ENCODE measurements at places on chromosomes 5 and 9.
A peak's percentile ranks its signal among the peaks of the same experiment; 100 is the strongest.

- no peak for DNase-seq
These were observed 16.0 kb downstream of the AQP3 start for GRCh38 chr9:33431420-33431819.

DNA sequence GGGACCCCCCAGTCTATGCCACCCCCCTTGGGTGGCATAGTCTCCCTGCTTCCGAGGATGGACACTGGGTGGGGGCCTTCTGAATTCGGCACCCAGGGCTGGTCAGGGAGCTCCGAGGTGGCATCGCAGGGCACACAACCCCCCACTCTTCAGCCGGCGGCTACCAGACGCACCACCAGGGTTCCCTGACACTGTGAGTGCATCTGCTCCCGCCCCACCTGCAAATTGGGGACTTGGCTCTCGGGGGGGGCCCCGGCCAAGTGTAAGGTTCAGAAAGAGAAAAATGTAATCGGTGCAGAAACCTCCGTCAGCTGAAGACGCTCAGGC is 12.7 kb upstream of the QSOX2 start:
- DNase-seq, result no peak

DNA sequence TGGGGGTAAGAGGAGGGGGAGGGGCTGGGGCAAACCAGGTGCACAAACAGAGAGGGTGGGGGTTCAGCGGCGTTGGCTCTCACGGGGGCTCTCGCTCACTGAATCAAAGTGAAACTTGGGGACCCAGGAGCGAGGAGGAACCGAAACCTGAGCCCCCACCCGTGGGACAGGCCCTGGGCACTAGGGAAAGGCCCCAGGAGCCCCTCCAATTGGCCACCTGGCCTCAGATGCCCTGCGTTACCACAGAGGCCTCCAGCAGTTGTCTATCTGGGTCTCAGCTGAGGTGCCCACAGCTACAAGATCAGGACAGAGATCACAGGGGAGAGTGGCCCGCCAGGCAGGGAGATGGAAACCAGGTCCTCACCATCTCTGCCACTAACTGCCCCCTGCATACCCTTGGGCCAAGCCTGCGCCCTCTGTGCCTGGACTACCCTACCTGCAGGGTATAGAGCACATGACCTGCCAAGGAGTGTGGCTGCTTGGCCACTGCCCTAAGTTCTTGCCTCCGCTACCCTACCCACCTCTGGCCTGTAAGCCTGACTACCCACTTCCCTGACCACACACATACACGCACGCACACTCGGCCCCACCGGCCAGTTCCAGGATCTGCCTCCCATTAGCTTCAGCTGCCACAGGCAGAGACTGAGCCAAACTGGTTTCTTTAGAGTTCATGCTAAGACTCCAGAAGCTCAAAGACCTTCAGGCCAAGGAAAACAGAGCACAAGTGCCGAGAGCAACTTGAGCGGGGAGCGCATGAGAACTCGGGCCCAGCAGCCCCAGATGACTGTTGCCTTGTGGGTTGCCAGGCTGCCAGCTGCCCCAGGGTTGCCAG is 39.9 kb downstream of the PAX5 start:
- no peak for DNase-seq

- DNase-seq, result no peak
These were observed 100.1 kb downstream of the PSAT1 start for GRCh38 chr9:78397045-78397444.

- no peak for DNase-seq
These were observed 51.2 kb downstream of the MAPKAP1 start for GRCh38 chr9:125655691-125656410.

GRCh38 chr5:155700333-155700732 is 626.6 kb upstream of the SGCD start:
- no peak for DNase-seq

- peak; percentile 92 for DNase-seq
These were observed 206.8 kb upstream of the ITGA1 start for GRCh38 chr5:52580921-52581320.

DNA sequence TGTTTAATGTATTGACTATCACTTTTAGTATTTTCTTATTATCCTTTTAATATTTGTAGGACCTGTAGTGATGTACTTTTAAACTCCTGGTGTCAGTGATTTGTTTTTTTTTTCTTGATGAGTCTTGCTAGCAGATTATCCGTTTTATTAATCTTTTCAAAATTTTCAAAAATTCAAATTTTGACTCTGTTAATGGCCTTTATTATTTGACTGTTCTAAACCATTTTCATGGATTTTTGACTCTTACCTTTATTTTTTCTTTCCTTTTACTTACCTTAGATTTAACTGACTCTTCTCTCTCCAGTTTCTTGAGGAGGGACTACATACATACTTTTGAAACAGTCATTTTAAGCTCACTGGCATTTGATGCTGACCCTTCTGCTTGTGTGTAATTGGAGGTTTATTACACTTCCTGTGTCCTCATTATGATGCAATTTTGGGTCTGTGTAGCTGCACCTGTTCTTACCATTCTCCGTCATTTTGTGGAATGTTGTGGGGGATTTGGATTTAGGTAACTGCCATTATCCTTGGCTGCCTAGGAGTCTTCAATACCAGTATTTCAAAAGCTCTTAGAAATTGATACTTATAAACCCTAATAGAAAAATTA is 32.0 kb upstream of the EXOC3 start:
- DNase-seq, result no peak

DNA sequence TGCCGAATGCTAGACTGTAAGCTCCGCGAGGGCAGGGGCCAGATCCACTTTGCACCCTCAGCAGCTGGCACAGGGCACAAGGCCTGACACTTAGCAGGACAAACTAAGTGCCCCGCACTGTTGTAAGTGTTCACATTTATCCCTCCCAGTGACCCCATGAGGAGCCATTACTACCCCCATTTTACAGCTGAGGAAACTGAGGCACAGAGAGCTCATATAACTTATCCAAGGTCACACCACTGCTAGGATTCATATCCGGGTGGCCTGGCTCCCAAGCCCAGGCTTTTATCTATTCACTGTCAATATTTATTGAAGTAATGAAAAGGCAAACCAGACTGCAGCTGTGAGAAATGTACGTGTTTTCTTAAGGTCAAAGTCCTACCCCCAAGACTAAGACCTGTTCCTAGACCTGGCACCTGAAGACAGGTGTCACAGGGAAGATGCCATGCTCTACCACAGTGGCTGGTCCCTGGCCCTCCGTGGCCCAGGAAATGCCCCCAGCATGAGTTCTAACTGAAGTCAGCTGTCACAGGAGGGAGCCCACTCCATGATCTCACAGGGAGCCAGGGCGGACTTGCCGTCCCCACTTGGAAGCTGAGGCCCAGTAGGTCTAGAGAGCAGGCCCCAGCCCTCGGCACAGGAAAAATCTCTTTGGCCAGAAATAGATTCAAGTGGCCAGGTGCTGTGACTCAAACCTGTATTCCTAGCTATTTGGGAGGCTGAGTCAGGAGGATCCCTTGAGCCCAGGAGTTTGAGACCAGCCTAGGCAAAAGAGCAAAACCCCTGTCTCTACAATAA is 74.7 kb upstream of the IL17B start:
- DNase-seq, result no peak

DNA sequence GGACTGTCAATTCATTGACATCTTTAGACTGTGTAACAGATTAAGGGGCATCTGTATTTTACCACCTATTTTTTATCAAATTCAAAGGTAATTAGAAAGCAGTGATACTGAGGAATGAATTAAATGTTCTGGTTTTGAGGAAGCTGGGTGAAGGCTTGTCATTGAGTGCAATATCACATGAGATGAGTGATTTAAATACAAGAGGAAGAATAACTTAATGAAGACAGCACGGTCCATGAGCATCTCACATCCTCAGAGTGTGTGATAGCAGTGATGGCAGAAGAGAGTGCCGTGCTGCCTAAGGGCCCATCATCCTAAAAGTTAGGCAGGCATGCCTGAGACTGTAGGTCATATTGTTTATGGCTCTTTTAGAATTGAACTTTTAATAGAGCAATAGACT is 263.3 kb downstream of the MAST4 start:
- DNase-seq, result no peak

DNA sequence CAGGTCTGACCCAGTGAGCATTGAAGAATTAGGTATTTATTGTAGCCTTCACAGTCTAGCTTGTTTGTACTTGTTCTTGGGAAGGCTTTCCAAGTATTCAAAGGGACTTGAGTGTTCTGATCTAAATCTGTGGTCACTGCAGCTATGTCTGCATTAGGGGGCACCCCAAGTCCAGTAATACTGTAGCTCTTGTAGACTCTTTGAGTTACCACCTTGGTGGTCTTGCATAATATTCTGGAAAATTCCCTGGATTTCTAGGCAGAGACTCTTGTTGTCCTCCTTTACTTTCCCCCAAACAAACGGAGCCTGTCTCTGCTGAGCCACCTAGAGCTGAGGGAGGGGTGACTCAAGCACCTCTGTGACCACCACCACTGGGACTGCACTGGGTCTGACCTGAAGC is 149.5 kb upstream of the DHFR start:
- peak; percentile 22 for DNase-seq

- DNase-seq, result peak; percentile 34
These were observed 1.9 kb downstream of the B4GALT7 start for GRCh38 chr5:177601577-177602457.

DNA sequence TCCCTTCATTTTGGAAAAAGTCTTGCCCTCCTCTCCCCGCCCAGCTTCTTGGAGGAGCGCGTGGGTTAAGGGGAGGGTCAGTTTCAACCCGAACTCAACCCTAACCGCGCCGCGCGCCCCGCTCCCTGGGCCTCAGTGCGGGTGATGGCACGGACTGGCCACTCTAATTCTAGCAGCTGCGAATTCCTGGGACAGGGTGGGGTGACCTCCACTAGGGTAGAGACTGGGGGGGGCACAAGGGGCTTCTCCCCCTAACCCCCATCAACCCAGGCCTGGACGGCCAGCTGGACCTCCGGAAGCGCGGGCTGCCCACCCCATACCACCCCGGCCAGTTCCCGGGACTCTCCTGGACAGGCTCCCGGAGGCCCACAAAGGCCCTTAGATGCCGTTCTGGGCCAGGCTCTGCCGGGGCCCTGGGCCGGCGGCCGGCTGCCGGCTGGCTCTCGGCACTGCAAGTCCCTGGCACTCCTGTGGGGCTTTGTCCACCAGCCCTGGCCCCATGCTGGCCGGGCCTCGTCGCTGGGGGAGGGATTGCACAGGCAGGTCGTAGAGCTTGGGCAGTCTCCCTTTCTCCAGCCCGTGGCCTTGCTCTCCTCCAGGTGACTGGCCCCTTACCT is 7.2 kb upstream of the PSD2 start:
- DNase-seq, result no peak

- DNase-seq, result no peak
These were observed 40.3 kb downstream of the DBH start for GRCh38 chr9:133676450-133676849.

- peak; percentile 95 for DNase-seq
These were observed 64.2 kb upstream of the CPEB4 start for GRCh38 chr5:173823721-173824567.

- peak; percentile 69 for DNase-seq
These were observed 607.8 kb downstream of the BNC2 start for GRCh38 chr9:16262477-16263261.

DNA sequence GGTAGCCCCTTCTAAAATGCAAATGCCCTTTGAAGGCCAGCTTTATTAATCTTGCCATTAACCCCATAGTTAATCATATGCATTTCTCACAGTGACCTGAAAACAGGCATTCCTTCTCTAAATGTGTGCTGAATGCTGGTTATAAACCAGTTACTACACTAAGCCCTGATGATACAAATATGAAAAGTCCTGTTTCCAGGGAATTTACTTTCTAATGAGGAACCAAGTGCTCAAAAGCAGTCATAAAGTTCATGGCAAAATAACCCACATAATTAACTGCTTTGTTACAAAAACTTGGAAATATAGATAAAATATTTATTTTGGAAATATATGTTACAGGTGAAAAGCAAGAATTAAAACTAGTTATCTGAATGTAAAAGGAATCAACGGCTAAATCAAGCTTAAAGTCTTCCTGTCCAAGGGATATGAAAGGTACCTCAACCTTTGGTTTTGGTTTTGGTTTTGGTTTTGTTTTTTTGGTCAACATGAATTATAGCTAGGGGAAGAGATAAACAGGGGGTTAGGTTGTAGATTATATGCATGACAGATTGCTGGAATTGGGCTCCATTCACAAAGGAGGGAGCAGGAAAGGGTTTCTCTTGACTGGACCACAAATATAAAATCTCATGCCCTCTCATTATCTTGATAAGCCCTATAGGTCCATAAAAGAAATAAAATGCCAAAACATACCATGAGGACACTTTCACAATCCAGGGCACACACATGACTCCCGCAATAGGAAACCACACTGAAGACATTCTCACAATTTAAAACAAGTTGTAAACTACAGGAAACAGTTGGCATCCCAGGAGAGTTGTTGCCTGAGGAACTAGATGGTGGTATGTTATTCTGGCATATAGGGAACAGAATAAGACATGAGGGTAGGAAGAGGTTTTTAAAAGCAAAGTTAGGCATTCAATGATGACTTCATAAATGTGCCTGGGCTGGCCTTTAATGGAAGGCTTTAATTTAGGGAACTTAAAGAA is 46.7 kb upstream of the MACIR start:
- DNase-seq, result peak; percentile 39

DNA sequence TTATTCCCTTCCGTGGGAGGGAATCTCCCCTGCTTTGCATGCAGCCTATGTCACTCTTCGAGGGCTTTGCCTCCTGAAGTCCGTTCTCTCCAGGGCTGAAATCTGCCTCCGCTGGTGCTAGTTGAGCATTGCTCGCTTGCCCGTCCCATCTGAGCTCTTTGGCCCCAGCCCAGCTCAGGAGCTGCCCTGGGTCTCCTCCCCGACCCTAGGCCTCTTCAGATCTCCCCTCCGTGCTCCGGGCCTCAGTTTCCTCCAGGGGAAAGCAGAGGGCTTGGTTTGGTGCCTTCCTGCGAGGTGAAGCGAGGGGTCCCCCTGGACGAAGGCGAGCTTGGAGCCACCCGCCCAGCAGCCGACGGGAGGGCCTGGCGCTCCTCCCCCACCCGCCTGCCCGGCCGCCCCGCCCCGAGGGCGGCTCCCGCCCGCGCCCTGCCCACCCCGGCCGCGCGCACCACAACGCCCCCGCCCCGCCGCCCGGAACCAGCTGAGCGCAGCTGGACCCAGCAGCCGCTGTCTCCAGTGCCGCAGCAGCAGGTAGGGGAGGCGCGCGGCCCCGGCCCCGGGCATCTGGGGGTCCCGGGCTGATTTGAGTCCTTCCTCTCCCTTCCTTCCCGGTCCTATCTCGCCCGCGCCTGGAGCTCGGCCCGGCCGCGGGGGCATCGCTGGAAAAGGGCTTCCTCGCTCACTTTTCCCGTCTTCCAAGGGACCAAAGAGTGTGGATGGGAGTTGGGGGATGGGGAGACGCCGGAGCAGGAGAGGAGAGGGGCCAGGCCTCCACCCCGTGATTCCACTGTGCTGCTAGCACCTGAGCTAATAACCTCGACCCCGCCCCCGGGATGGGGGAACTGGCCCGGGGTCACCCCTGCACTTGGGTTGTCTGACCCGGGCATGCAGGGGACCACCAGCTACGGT is at the start of gene GSN:
GSN (plus strand) TSS at position 474 of the 909 bp plus-strand sequence. CDS start 33,810 bp downstream, outside the sequence.
- DNase-seq, result peak; percentile 62

- peak; percentile 50 for DNase-seq
These were observed 180.9 kb downstream of the MAPKAP1 start for GRCh38 chr9:125525921-125526631.

Measured in choroid plexus epithelial cell (primary cell).